ENCODE measurements at places on chromosomes 3 and 15. TPM values are rescaled to one million over a fixed set of nuclear protein-coding genes. Genes with fewer than 3 reads are reported as not detected.

GRCh38 chr3:126855374-126855773 is 127.5 kb upstream of the PLXNA1 start:
- H3K36me3 ChIP-seq = peaks cover 1% of the 10 kb centered on the region
- no peaks in the 10 kb centered on the region for H3K27me3 ChIP-seq
- H3K27ac ChIP-seq = no peak overlapping the region
- peaks cover 18% of the 10 kb centered on the region for H3K4me1 ChIP-seq
- DNase-seq = no peak

Gene SPTSSB
- 1.4 TPM for total RNA-seq

Gene WDR93
- total RNA-seq = not detected

GRCh38 chr3:37580237-37580636 is 281.4 kb upstream of the CTDSPL start:
- no peak for DNase-seq
- H3K27ac ChIP-seq = no peak overlapping the region
- H3K4me1 ChIP-seq = no peaks in the 10 kb centered on the region
- H3K4me3 ChIP-seq = no peak overlapping the region
- H3K27me3 ChIP-seq = no peaks in the 10 kb centered on the region

- H3K27me3 ChIP-seq = no peaks in the 10 kb centered on the region
- H3K27ac ChIP-seq = no peak overlapping the region
- H3K4me1 ChIP-seq = no peaks in the 10 kb centered on the region
Measured at GRCh38 chr3:159301961-159302360, 500.1 kb downstream of the MFSD1 start.

GRCh38 chr3:66179793-66180192 is 41.0 kb upstream of the SLC25A26 start:
- no peaks in the 10 kb centered on the region for H3K27me3 ChIP-seq
- H3K27ac ChIP-seq = no peak overlapping the region
- no peak for DNase-seq
- no peak overlapping the region for H3K4me3 ChIP-seq
- H3K36me3 ChIP-seq = no peaks in the 10 kb centered on the region

Gene GPR149
- not detected for total RNA-seq

Gene PLXNA1
- total RNA-seq = 42.1 TPM

GRCh38 chr15:78131295-78132061 is at the start of gene CIB2:
CIB2 (minus strand) TSS chr15:78131445; CDS start chr15:78131215, 230 bp downstream.
- no peaks in the 10 kb centered on the region for H3K27me3 ChIP-seq
- H3K27ac ChIP-seq = no peak within 1 kb of the TSS
- peak; percentile 86 for DNase-seq
- H3K4me3 ChIP-seq = peak within 1 kb of the TSS; percentile 91
- H3K4me1 ChIP-seq = peaks cover 3% of the 10 kb centered on the region

- H3K4me1 ChIP-seq = no peaks in the 10 kb centered on the region
- no peak overlapping the region for H3K4me3 ChIP-seq
- H3K36me3 ChIP-seq = no peaks in the 10 kb centered on the region
- H3K27me3 ChIP-seq = no peaks in the 10 kb centered on the region
Measured at GRCh38 chr3:11964553-11964952, 39.6 kb upstream of the SYN2 start.

Gene EFCC1
- total RNA-seq = 0.09 TPM

Gene KBTBD13
- total RNA-seq = not detected

Gene MCCC1
- total RNA-seq = 21.1 TPM

DNA sequence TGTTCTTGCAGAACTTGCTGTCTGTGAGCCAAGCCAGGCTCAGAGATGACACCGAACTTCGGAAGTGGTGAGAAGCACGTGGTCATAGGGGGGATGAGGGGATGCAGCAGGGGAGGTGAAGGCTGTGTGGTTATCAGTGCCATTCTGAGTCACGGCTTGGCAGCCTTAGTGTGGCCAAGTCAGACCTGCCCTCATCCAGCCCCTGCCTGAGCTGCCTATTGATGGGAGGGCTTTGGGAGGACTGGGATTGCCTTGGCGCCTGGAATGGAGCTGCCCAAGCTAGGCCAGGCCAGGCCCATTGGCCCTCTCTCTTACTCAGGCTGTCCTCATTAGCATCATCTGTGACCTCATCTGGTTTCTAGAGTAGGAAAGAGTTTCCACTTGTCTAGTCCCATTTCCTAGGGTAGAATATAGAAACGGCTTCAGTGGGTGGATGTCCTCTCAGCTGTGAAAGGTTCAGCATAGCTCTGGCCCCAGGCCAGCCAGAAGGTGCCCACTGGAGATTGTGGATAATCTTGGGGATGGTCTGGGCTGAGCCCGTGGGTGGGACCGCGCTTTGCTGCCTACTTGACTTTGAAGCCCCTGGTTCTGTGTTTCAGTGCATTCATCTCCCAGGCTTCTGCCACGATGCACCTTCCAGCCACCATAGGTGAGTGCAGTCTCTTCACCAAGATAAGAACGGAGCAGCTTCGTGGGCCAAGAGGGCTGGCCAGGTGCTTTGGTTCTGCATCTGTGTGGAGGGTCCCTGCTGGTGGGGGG is 7.2 kb downstream of the FAH start:
- no peak overlapping the region for H3K4me3 ChIP-seq
- no peaks in the 10 kb centered on the region for H3K4me1 ChIP-seq
- H3K27ac ChIP-seq = no peak overlapping the region
- DNase-seq = no peak
- peaks cover 14% of the 10 kb centered on the region for H3K36me3 ChIP-seq

GRCh38 chr3:150868282-150868681 is 37.0 kb downstream of the MINDY4B start:
- no peaks in the 10 kb centered on the region for H3K4me1 ChIP-seq
- no peaks in the 10 kb centered on the region for H3K36me3 ChIP-seq
- H3K27me3 ChIP-seq = no peaks in the 10 kb centered on the region
- H3K27ac ChIP-seq = no peak overlapping the region
- H3K4me3 ChIP-seq = no peak overlapping the region
- DNase-seq = no peak

GRCh38 chr3:143121241-143122088 is 1.9 kb downstream of the CHST2 start:
- peaks cover 5% of the 10 kb centered on the region for H3K36me3 ChIP-seq
- H3K27me3 ChIP-seq = no peaks in the 10 kb centered on the region
- H3K4me1 ChIP-seq = peaks cover 2% of the 10 kb centered on the region
- H3K4me3 ChIP-seq = peak overlapping the region; percentile 58

GRCh38 chr15:64014995-64015394 is 31.3 kb downstream of the DAPK2 start:
- no peaks in the 10 kb centered on the region for H3K27me3 ChIP-seq
- H3K36me3 ChIP-seq = no peaks in the 10 kb centered on the region

GRCh38 chr15:28123408-28124023 is 24.4 kb upstream of the OCA2 start:
- H3K4me1 ChIP-seq = no peaks in the 10 kb centered on the region
- no peak overlapping the region for H3K4me3 ChIP-seq
- peaks cover 50% of the 10 kb centered on the region for H3K36me3 ChIP-seq
- H3K27me3 ChIP-seq = no peaks in the 10 kb centered on the region
- H3K27ac ChIP-seq = no peak overlapping the region
- DNase-seq = peak; percentile 83

- DNase-seq = no peak
- peaks cover 26% of the 10 kb centered on the region for H3K36me3 ChIP-seq
- H3K27ac ChIP-seq = no peak overlapping the region
- no peaks in the 10 kb centered on the region for H3K27me3 ChIP-seq
- no peak overlapping the region for H3K4me3 ChIP-seq
- H3K4me1 ChIP-seq = no peaks in the 10 kb centered on the region
Measured at GRCh38 chr3:180626844-180627243, 24.9 kb downstream of the TTC14 start.

DNA sequence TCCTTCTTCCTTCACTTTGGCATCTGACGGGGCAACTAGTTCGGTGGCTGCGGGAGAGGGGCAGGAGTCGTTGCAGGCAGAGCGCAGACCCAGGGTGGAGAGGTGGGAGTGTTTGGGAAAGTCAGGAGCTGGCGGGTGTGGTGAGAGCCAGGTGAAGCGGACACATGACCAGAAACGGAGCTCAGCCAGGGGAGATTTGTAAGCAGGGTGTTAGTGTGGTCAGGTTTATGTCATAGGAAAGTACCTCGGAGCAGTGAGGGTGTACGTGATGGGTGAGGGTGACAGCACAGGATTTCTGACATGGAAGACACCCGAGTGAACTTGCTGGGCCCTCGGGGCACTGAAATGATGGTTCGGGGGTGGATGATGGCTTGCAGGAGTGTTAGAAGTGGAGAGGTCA is 247.4 kb upstream of the TPM1 start:
- no peaks in the 10 kb centered on the region for H3K27me3 ChIP-seq
- no peak for DNase-seq
- no peaks in the 10 kb centered on the region for H3K4me1 ChIP-seq
- no peak overlapping the region for H3K4me3 ChIP-seq
- peaks cover 4% of the 10 kb centered on the region for H3K36me3 ChIP-seq

DNA sequence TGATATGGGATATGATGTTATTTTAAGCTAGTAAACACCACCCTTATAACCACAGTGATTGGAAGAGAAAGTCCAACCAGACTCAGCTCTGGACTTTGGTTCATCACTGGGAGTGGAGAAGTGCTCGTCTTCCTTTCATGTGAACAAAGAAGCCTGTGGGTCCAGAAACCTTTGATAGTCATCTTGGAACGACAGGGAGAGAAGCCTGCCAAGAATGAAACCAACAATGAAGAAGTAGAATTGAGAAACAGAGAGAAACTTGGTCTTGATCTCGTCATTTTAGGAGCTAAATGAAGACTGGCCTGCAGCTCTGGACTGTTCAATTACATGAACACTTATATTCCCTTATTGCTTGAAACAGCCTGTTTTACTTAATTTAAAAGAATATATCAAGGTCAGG is 13.1 kb upstream of the SLC35G2 start:
- H3K36me3 ChIP-seq = no peaks in the 10 kb centered on the region

Measured in H9 (cell line).